ENCODE measurements at places on chromosomes 3 and 15.

GRCh38 chr3:57826245-57826951, 70.3 kb downstream of the SLMAP start:
- no peak for ATAC-seq

- no peak for ATAC-seq
These were observed 111.3 kb downstream of the SCN11A start for GRCh38 chr3:38940394-38940793.

- ATAC-seq: no peak
These were observed 5.3 kb upstream of the CSNK1G1 start for GRCh38 chr15:64361259-64361658.

DNA sequence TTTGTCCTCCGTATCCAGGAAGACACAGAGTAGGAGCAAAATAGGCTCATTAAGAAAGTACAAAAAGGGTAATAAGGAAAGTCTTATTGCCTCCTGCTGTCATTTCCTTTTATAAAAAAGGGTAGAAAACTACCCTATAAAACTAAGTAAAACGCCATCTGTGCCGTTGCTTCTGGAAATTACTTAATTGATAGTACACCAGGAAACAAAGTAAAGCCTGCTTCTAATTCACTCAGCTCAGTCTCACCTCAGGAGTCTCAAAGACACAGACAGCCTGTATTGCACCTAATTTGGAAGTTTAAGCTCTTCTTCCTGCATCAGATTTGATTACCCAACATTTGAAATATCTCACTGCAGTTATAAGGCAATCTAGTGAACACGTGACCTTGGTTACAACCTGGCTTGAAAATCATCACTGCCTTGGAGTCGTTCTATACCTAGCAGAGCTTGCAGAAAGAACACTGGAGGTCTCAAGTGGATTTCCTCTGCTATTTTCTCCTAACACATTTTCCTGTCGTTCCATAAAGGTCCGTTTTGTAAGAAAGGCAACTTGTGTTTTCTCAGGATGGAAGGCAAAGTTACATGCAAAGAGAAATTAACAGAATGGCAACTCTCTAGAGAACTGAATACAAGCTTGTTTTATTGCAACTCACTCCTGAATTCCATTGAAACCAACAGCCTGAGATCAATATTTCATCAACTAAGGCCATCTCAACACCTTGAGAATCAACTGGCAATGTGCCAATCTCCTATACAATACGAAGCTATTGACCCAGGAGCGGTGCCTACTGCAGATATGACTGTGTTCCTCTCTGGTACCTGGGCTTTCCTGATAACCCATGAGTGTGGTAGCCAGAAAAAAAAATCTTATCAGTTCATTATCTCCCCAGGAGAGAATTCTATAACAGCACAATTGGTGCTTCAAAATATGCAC, 203.3 kb upstream of the LMCD1 start:
- ATAC-seq: no peak

GRCh38 chr3:193800138-193801043, 207.4 kb downstream of the OPA1 start:
- ATAC-seq: no peak

GRCh38 chr15:68484696-68485400, 52.9 kb upstream of the ITGA11 start:
- peak; percentile 53 for ATAC-seq

DNA sequence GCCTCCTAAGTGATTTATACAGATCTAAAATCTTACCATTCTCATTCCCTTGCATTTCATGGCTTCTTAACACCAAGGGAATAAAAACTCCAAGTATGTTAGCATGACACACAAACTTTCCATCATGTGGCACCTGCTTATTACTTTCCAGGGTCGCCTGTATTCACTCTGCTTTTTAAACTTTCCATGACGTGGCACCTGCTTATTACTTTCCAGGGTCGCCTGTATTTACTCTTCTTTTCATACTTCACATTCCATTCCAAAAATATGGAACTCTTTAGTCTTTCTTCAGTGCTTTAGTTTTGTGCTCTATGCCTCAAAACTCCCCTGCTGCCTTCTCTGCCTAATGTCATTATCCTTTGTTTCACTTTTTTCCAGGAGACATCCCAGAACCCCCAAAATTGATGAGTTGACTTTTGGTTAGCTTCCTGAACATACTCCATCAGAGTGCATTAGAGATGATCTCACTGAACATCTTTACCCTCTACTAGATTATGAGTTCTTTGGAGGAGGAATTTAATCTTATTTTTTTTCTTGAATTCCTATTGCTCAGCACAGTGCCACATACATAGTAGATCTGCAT, 47.0 kb downstream of the CALML4 start:
- peak; percentile 45 for ATAC-seq
